ENCODE measurements at places on chromosomes 1 and 21.
A peak's percentile ranks its signal among the peaks of the same experiment; 100 is the strongest.

DNA sequence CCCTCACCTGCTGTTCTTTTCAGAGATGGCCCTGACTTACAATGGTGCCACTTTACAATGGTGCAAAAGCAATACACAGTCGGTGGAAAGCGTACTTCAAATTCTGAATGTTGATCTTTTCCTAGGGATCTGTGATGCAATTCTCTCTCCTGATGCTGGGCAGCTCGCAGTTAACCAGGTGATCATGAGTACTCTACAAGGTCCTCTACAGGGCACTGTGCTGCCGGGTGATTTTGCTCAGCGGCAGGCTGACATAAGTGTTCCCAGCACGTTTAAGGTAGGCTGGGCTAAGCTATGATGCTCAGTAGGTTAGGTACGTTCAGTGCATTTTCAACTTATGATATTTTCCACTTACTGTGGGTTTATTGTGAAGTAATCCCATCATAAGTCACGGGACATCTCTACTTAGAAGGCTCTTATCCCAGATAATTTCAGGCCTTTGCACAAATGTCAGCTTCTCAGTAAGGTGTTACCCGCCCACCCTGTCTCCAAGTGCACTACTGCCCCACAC is 126.5 kb downstream of the KCNN3 start:
- DNase-seq = no peak

DNA sequence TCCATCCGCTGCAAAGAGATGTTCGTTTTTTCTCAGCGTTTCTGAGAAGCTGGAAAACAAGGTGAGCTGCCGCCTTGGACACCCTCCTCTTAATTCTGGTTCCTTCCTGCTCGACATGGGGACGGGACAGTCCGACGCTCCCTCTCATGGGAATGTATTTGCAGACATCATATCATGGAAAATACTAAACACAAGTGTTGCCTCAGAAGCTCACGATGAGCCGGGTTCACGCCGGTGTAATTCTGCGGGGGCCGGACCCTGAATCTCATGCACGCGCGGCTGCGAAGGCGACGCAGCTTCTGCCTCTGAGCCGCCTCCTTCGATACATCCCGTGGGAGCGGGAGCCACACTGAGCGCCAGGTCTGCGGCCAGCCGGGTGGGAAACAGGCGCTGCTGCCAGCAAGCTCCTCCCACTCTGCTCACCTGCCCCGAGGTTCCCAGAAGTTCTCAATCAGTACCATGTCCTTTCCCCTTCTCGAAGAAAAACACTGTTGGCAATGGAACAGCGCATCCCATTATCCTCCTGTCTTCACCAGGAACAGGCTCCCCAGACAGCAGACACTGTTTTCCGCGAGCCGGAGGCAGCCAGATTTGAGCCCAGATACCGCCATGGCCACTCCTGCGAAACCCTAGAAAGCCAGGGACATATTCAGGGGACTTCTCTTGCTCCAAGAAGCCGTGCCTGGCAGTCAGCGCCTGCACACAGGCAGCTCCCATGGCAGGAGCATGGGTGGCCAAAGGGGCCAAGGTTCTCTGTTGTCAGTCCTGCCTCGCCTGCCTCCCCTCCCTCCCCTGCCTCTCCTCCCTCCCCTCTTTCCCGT is 98.0 kb downstream of the WDR4 start:
- no peak for DNase-seq

GRCh38 chr1:51578383-51579109 is 38.3 kb upstream of the OSBPL9 start:
- no peak for DNase-seq

- DNase-seq = no peak
Measured at GRCh38 chr1:161048949-161049722, 3.4 kb upstream of the USF1 start.

- DNase-seq = no peak
Measured at GRCh38 chr1:212528501-212528900, 80.1 kb upstream of the ATF3 start.

DNA sequence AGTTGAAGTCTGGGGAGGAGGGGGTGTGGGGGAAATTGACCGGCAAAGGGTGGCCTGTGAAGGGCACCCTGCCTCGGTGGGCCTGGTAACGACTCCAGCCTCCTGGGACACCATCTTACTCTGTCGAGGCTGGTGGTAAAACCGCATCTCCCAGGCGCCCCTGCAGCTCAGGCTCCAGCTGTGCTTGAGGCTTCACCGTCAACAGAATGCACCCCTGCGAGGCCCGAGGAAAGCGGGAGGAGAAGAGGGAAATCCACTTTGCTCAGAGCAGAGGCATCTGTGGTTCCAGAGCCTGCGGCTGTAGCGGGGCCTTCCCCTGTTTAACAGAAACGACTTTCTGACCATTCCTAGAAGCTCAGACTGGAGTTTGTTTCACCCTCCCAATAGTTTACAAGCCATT is 165.6 kb downstream of the NPHP4 start:
- DNase-seq = no peak

DNA sequence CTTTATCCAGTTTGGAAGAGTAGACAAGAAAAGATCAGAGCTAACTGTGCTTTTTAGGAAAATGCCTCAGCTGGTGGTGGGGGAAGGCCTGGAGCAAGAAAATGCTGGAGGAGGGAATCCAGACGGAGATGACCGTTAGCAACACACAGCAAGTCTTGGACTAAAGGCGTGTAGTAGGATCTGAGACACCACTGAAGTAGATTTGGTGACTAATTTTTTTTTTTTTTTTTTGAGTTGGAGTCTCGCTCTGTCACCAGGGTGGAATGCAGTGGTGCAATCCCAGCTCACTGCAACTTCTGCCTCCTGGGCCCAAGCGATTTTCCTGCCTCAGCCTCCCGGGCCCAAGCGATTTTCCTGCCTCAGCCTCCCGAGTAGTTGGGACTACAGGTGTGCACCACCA is 41.2 kb downstream of the LPAR3 start:
- peak; percentile 87 for DNase-seq

DNA sequence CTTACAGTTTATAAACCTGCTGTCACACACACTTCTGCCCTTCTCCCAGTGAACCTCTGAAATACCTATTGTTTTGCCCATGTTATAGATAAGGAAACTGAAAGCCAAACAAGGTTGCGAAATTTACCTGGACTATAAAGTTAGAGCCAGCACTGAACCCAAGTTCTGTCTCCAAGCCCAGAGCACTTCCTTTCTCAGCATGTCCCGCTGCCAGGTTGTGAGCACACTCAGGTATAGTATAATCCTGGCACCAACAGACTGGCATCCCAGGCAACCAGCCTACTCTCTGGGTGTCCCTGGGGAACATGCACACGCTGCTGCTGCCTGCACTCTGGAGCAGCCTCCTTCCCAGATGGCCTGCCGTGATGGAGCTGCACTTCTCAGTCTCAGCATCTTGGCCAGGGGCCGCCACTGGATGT is 45.1 kb downstream of the PGBD5 start:
- DNase-seq = no peak
